ENCODE measurements at places on chromosomes 6 and 20.

- DNase-seq = no peak
Observed at GRCh38 chr6:1832358-1832757, 222.6 kb downstream of the FOXC1 start.

DNA sequence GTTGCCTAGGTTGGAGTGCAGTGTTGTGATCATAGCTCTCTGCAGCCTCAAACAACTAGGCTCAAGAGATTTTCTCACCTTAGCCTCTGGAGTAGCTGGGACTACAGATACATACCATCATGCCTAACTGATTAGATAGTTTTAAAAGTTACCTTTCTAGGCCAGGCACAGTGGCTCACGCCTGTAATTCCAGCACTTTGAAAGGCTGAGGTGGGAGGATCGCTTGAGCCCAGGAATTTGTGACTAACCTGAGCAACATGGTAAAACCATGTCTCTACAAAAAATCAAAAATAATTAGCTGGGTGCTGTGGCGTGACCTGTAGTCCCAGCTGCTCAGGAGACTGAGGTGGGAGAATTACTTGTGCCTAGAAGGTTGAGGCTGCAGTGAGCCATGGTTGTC lies 41.2 kb downstream of the SLC17A5 start:
- no peak for DNase-seq

GRCh38 chr6:157587127-157587926 lies 206.3 kb downstream of the ZDHHC14 start:
- no peak for DNase-seq

- DNase-seq = no peak
Observed at GRCh38 chr6:81739230-81740195, 13.0 kb downstream of the TENT5A start.

DNA sequence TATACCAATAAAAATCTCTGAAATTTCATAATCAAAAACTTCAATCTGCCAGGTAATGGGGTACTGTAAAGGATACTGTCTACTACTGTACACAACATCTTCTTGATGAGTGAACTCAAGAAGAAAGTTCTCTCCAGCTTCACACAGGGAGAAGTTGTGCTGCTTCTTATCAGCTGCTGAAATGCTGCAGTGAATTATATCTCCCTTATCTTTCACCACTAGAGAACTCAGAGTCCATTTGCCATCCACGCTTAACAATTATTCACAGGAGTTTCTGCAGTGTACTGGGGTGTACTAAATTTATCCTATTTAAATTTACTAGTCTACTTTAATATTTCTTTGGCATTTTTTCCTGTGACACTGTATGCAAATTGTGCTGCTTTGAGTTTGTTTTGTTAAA lies 384.8 kb downstream of the TFAP2B start:
- no peak for DNase-seq

GRCh38 chr6:4349323-4349722 lies 213.9 kb upstream of the ECI2 start:
- DNase-seq = no peak

DNA sequence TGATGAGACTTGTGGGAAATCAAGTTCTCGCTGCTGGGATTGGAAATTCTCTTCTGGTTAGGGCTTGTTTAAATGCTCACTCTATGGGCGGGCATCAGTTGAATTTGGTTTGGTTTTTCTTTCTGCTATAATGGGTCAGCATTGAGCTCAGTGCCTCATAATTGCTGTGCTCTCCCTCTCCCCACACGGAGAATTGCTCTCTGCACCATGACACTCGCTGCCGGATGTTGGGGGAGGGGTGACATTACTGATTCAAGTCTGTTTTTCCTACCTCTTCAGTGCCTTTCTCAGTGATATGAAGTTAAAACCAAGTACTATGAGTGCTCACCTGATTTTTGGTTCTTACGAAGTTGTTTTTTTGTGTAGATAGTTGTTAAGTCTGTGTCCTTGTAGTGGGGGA lies 599.6 kb downstream of the EPM2A start:
- DNase-seq = no peak

GRCh38 chr6:28808383-28808782 lies 115.4 kb downstream of the TRIM27 start:
- DNase-seq = no peak

- no peak for DNase-seq
Observed at GRCh38 chr6:131811500-131811899, 3.7 kb downstream of the ENPP1 start.

DNA sequence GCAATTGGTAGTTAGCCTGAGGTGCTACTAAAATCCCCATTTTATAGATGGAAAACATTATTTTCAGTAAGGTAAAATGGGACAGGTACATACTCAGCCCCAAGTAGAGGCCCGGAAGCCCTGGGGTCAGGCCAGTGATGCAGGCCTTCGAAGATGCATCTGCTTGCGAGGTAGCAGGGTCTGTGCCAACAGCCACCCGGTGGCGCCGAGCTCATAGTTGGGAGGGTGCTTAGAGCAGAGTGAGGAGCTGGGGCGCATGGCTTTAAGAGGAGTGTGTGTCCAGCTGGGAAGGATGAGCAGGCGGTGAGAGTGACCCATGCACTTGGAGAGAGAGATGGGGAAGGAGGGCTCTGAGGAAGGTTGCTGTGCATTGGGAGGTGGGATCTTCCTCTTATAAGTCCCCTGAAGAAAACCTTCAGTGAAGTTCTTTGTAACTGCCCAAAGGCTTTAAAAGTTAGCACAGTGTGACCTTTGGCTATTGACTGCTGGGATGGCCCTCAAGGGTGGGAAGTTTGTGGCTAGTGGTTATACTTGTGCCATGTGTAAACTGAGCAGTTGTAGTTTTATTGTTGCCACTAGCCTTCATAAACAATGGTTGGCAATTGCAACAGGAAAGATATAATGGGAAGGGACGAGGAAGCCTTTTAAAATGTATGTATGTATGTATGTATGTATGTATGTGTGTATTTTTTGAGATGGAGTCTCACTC lies 71.1 kb downstream of the TOX2 start:
- DNase-seq = no peak

DNA sequence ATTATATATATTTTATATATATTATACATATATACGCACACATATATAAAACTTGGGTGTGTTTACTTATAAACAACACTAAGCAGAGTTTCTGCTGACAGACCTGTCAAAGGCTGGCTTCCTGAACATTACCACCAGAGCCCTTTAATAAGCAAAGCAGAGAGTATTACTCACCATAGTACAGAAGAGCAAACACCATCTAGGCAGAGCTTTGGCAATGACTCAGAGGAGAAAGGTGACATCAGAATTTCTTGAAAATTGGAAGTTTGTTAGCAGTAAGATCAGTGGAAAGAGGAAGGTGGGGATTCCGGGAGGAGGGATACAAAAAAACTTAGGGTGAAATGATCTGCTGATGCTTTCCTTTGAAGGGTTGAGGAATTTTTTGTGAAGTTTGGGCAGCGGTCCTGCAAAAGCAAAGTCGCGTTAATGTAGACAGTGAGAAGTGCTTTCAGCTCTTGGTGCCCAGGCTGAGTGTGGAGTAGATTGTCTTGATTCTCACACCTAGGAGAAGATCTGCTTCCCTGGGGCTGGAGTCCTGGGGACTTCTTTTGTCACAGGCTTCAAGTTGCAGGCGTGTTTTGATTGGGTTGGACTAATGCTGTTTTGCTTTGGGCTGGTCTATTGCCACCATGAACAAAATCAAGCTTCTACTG lies 109.6 kb upstream of the BACH2 start:
- DNase-seq = no peak

- DNase-seq = no peak
Observed at GRCh38 chr20:37852666-37853065, 50.3 kb upstream of the VSTM2L start.

GRCh38 chr20:41154436-41155176 lies 17.3 kb downstream of the PLCG1 start:
- DNase-seq = no peak

DNA sequence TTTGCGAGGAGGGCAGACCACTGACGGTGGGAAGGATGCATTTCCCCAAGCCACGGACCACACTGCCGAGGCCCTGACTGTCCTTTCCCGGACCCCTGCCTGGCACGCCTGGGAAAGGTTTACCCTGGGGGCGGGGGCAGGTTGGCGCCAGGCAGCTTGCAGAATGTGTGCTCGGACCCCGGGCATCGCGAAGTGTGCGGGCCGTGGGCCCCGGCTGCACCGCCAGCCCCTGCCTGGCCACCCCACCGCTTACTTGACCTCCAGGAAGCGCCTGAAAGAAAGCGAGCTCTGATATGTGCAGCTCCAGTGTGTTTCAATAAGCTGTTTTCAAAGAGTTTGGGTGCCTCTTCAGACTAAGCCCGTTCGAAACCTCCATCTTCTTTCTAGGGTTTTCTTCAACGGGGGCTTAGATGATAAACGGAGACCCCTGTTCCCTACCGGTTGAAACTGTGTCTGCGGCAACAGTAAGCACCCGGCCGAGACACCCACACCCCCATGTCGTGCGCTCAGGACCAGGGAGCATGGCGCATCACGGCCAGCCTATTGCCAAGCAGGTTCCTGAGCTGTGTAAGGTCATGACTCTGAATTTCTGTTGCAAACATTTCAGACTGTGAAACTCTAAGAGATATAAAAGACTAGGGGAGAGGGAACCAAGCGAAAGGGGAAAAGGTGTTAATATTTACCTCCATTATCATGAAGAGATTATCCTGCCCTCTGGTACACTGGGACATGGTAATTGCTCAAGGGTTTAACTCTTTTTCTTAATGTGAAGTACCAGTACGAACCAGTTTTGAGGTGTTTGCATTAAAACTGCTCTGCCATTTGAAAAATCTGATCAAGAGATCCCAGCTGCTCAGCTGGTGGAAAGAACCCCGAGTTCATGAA lies 231.2 kb upstream of the FOXQ1 start:
- no peak for DNase-seq

- no peak for DNase-seq
Observed at GRCh38 chr20:8267009-8267408, 134.9 kb downstream of the PLCB1 start.

GRCh38 chr6:24950218-24950941 lies 14.6 kb upstream of the RIPOR2 start:
- DNase-seq = no peak

GRCh38 chr20:16385462-16385861 lies 187.8 kb downstream of the KIF16B start:
- no peak for DNase-seq

- no peak for DNase-seq
Observed at GRCh38 chr6:113879186-113880096, 22.3 kb downstream of the MARCKS start.

DNA sequence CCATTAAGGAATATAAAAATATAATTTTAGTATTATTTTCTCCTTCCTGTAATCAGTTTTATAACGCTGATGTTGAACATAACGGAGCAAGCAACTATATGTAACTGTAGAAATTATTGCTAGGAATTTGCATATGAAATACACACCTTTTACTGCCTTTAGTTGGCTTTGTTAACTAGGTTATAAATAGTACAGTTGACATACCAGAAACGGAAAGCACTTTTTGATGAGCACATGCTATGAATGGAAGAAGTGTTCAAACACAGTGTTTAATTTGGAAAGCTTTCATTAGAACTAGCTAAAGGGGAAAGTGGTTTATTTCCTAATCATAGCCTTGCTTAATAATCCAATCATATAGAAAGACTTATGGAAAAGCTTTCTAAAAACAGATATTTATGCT lies 25.3 kb upstream of the BEND3 start:
- DNase-seq = no peak

GRCh38 chr6:46219661-46220060 lies 48.9 kb upstream of the ENPP5 start:
- no peak for DNase-seq

- DNase-seq = no peak
Observed at GRCh38 chr20:24952376-24953208, 3.5 kb downstream of the CST7 start.

GRCh38 chr6:128303870-128304269 lies 216.5 kb downstream of the PTPRK start:
- no peak for DNase-seq

DNA sequence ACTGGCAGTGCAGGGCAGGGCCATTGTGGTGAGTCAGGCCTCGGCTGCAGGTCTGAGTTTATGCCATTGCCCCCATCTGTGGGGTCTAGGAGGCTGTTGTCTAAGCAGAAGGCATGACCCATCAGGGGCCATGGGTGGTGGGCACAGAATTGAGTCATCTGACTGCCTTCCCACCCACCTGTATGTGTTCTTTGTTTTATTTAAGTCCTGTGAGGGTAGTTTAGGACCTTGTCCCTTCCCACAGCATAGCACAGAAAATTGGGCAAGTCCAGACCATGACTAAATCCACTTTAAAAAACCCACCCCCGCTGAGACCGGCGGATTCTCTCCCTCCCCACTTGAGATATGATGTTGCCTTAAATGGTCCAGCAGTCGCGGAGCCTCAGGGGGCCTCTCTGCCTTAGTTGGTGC lies 40.3 kb downstream of the ERMARD start:
- no peak for DNase-seq

DNA sequence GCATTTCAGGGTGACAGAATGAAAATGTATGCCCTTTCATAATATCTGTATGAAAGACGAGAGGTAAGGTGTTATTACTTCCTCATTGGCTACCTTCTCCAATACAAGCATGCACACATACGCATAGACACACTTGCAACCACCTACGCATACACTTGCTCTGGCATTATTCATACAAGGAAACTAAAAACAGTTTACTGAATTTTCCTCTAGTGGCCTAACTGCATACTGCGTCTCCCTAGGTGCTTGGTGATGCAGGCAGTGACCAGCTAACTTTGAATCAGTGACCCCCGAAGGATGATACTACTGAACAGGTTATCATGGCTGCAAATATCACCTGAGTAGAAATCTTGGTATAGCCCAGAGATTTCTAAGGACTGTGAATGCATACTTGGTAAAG lies 593.1 kb downstream of the PKHD1 start:
- DNase-seq = no peak

GRCh38 chr6:122530440-122531046 lies 58.9 kb upstream of the SERINC1 start:
- peak; percentile 11 for DNase-seq

DNA sequence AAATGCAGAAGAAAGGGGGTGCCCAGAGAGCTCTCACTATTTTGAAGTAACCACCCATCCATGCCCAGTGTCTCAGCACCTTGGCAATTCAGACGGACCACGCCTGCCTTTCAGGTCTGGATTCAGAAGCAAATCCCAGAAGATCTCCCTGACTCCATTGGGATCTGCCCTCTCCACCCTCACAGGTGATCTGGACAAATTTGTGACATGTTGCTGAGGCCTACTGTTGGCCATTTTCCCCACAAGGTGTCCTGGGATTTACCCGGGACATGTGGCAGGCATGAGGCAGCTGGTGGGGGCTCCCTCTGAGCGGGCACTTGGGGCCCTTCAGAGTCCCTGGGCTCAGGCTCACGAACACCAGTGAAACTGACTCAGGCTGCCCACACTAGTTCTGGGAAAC lies 51.9 kb upstream of the IYD start:
- DNase-seq = no peak

Measured in activated CD8-positive, alpha-beta memory T cell treated with anti-CD3 and anti-CD28 coated beads for 1 hour (primary cell).